WTC11 (cell line): ENCODE measurements at places on chromosomes 12 and 14. TPM values are rescaled to one million over a fixed set of nuclear protein-coding genes. Genes with fewer than 3 reads are reported as not detected.
A peak's percentile ranks its signal among the peaks of the same experiment; 100 is the strongest.

- DNase-seq, result no peak
Observed at GRCh38 chr12:92138144-92138543, 7.5 kb downstream of the BTG1 start.

DNA sequence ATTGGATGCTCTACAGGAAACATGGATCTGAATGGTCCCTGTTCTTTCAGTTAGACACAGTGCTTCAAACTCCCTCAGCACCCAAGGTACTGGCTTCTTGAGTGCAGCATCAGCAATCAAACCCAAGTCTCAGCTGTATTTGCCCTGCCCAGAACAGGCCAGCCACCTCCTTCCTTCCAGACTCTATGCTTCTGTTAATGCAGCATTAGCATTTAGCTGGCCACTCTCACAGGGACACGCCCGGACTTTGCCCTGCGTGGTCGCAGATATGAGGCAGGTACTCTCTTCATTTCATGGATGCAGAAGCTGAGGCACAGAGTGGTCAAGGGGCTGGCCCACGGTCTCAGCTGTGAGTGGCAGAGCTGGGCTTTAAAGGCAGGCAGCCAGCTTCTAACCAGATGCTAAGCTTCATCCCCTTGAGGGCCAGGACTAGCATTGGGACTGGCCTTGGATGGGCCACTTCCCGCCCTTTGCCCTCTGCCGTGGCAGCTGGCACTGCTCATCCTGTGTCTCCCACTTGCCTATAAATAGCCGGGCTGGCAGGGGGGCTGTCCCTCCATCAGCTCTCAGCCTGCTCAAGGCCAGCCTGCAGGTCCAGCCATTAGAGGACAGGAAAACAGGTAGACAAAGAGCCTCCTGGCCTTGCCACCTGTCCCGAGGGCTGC is 1.5 kb upstream of the SLC25A47 start:
- no peak for DNase-seq

DNA sequence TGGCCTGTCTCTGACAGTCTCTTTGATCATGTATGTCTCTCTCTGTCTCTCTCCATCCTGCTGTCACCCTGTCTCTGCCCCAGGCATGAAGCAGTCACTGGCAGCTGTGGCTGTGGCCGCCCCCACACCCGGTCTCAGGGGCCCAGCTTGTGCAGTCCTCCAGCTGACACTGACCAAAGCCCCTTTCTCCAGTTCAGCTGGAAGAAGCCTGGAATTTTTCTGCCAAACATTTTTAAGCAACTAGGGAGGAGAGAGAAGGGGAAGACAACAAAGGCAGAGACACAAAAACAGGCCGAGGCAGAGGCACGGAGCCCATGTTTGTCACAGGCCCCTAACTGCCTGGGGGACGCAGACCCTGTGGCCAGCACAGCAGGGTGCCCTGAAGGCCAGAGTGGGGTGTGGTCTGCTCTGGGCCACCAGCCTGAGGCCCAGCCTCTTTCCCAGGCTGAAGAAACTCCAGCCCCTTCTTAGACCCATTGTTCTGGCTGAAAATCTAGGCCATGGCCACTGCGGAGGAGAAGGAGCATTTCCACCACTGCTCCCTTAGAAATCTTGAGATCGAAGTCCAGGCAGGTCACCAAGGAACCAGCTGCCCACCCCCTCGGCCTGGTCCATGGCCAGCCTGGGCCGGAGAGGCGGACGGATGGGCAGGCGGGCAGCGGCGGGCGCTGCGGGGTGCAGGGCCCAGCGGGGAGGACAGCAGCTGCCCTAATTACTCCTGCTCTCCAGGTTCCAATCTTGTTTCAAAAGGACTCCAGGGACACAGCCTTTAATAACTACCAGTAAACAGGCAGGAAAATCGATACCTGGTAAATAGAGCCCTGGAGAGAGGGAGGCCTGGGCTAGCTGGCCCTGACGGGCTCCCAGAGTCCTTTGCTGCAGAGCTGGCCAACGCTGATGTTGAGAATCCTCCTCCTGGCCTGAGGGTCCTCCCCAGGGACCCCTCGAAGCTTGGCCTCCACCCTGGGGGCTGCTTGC is 14.9 kb downstream of the DTX1 start:
- no peak for DNase-seq

- DNase-seq, result no peak
Observed at GRCh38 chr12:58481811-58482210, 438.5 kb downstream of the LRIG3 start.

DNA sequence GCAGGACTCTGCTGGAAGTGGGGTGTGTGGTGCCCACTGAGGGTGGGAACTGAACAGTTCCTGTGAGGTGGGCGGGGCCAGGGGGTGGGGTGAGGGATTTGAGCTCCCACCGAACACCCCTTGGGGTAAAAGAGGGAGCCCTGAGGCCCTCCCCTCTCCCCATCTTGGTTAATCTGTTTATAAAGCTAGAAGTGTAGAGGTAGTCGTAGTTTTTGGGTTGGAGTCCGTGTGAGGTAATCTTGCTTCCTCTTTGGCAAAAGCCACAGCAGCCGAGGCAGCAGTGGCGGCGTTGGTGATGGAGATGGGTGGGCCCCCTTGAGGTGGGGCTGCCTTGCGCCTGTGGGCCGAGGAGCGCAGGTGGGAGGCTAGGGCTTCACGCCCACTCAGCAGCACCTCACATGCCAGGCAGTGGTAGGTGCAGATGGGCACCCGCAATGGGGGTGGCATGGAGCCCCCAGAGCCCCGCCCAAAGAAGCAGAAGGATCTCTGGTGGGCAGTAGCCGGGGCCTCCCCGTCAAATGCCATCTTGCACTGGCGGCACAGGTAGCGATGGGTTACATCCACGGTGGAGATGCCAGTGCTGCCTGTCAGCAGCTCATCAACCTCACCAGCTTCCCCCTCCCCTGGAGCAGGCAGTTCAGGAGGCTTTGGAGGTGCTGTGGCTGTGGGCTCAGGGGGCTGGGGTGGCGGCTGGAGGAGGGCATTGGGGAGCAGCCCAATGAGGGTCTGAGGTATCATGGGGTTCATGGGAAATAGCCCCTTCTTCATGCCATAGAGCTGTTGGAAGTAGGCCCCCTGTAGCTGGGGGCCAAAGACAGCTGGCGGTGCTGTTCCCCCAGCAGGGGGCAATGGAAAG is 29.6 kb downstream of the ZFHX2 start:
- no peak for DNase-seq

DNA sequence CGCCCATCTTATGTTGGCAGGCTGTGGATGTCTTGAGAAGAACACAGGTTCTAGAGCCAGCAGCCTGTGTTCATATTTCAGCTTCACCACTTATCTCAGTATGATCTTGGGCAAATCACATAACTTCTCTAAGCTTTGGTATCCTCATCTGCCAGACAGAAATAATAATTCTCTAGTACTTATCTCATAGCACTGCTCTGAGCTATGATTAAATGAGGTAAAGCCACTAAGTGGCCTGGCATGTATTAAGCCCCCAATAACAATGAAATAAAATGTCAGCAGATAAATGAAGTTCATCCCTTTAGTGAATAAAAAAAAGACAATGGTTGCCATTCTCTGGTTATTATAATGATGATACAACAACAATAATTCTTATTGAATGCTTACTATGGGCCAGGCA is 104.9 kb upstream of the EEA1 start:
- no peak for DNase-seq

DNA sequence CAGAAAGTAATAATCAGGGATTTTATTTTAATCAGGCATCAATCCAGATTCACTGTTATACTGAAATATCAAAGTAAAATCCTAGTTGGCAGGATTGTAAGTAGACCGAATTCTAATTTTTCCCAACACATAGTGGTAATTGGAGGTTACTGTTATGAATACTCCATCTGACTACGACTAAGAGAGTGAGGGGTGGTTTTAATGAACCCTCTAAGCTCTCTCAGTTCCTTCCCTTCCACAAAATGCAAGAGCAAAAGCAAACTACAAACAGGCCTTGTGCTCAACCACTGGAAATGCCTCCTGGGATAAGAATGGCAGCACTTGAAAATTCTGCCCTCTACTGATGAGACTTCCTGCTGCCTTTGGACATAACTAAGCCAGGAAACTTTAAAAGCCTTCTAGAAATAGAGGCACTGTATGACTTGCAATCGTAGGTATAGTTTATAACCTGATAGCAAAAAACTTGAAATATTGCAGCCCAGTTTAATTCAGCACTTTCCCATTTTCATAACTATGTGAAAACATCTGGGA is 184.8 kb downstream of the SLC16A7 start:
- DNase-seq, result no peak

- no peak for DNase-seq
Observed at GRCh38 chr12:130418251-130418650, 80.6 kb downstream of the PIWIL1 start.

GRCh38 chr12:104751594-104751993 is 206.5 kb downstream of the SLC41A2 start:
- no peak for DNase-seq

DNA sequence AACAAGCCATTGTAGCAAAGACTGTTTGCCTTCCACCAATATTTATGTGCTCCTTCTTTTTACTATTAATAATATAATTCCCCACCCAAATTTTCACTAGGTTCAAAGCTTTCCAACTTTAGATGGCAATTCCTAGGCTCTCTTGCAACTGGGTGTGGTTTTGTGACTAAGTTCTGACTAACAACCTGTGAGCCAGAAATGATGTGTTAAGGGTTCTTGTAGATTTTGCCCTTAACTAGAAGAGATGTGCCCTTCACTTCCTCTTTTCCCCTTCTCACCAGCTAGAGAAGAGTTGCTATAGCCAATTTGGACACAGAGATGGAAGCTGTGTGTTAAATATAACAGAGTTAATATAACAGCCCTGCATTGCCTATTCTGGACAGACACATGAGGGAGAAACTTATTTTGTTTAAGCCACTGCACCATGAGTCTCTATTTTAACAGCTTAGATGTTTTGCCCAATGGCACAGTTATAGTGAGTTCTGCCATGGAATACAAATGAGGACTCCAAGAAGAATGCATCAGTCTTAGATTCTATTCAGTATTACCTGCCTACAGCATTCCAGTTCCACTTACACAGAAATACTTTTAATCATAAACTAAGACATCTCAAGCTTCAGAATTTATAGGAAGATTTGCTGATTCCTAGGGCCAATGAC is 216.2 kb downstream of the DUSP6 start:
- DNase-seq, result no peak

- DNase-seq, result no peak
Observed at GRCh38 chr12:64733857-64734256, 25.3 kb downstream of the GNS start.

DNA sequence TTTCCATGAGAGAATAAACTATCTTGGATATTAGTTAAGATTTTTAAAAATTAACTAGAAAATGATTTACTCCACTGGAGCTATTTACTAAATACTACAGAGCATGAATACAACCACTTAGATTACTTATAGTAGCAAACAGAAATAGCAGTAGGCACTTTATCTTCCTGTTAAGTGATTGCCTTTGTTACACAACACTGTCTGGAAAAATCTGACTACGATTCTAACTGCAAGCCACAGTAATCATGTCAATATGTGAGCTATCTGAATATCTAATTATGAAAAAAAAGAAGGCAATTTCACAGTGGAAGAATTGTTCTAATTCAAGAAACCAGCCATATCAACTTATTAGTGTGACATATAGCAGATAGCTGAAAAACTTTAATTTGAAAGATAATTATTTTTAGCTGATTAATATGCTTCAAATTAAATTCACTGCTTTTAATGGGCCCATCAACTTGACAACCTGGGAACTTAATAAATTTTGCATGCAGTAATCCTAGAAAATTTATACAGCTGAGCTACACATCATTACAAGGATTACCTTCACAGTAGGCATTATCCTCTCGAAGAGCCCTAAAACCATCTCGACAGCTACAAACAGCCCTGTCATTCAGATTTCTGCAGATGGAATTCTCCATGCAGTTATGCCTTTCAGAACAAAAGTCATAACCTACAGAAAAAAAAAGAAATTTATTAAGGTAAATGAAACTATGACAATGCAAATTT is 172.8 kb downstream of the NELL2 start:
- DNase-seq, result no peak

GRCh38 chr12:93740751-93741150 is 63.6 kb downstream of the CRADD start:
- DNase-seq, result no peak

DNA sequence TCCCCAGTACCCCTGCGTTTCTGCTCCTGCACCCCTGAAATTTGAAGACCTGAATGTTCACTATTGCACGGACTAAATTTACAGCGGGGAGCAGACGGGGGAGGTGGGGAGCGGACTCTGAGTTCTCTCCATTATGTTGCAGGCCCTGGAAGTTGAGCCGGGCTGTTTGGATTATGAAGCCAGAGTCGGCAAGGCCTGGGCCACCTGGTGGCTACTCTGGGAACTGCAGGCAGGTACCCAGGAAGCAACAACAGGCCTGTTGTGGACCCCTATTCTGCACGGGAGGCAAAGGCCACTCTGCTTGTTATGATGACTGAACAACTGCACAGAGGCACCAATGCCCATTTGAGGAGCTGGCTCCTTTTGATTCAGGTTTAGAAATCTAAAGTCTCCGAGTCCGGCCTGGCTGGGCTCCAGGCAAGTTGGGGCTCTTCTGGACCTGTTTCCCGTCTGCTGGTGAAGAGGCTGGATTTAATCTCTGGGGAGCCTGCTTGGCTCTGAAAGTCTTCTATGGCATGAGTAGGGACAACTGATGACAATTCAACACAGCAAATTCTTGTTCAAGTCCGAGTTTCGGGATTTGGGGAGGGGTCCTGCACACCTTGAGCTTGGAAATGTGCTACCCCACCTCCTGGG is 34.1 kb upstream of the FAM181A start:
- peak; percentile 93 for DNase-seq

- DNase-seq, result no peak
Observed at GRCh38 chr12:3168223-3169221, 91.3 kb downstream of the TSPAN9 start.

DNA sequence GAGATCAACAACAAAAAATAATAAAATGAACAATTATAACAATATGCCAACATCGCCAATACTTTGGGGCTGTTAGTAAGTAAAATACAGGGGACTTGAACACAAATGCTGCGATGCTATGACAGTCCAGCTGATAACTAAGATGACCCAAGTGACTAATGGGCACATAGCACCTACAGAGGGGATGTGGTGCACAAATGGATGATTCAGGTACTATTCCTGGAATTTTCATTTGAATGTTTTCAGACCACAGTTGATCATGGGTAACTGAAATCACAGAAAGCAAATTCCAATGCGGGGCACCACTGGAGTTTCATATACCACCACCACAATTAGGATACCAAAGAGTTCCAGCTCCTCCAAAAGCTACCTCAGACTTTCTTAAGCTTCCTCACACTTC is 82.9 kb downstream of the RCOR1 start:
- no peak for DNase-seq

DNA sequence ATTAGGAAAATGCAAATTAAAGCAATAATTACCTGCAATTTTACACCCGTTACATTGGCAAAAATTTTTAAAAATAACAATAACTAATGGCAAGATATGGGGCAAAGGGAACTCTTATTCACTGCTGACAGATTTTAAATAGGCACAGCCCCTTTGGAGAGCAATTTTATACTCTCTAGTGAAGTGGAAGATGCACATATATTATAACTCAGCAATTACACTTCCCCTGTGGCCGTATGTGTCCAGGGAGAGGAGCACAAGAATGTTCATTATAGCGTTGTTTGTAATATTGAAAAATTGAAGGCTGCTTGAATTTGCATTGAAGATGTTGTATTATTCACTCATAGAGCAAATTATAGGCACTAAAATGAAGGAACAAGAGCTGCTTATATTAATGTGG is 488.3 kb upstream of the ATXN7L3B start:
- no peak for DNase-seq

The PYGL gene
- 81.0 to 107 TPM (median 101 TPM) in 3 replicates for total RNA-seq

The CD163 gene
- total RNA-seq, result 0.77 to 1.1 TPM (median 0.96 TPM) in 3 replicates

The SPIC gene
- total RNA-seq, result not detected in 3 replicates

The MYF5 gene
- not detected in 3 replicates for total RNA-seq

The RPL10L gene
- total RNA-seq, result not detected in 3 replicates

The ZFHX2 gene
- 16.4 to 26.2 TPM (median 25.7 TPM) in 3 replicates for total RNA-seq

The REP15 gene
- total RNA-seq, result 0.26 TPM in 1 of 3 replicates, not detected in the others

The CCNB1IP1 gene
- 149 to 155 TPM (median 151 TPM) in 3 replicates for total RNA-seq

The PLBD1 gene
- 31.8 to 49.6 TPM (median 32.1 TPM) in 3 replicates for total RNA-seq

The KLRD1 gene
- 0.16 to 0.71 TPM (median 0.55 TPM) in 3 replicates for total RNA-seq
